Neural crest cell (in vitro differentiated cells): ENCODE measurements at places on chromosomes 5 and 9. TPM values are rescaled to one million over a fixed set of nuclear protein-coding genes. Genes with fewer than 3 reads are reported as not detected.

DNA sequence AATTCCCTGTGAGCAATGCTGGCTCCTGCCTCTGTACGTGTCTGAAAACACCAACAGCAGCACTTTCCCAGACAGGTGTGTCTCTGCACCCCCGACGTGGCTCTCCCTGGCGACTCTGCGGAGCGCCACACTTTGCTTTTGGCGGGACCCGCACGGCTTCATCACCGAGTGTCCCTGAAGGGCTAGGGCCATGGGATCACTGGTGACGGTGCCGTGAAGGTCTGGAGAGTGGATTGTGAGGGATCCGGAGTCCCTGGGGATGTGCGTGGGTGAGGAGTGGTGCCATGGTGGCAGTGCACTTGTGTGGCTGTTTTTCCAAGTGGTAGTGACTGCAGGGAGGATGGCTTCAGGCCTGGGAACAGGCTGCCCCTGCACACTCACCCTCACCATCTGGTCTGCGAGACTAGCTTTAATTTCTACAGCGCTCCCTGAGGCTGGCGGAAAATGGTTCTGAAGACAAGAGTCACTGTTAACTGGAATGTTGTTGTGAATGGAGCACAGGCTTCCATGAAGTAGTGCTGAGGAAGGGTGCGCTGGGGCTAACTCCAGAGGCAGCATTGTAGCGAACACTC is 3.2 kb downstream of the NKD2 start:
- peaks cover 26% of the 10 kb centered on the region for H3K4me1 ChIP-seq
- DNase-seq = no peak
- H3K27ac ChIP-seq = peak overlapping the region; percentile 43

GRCh38 chr5:101717721-101718120 is 578.4 kb downstream of the SLCO4C1 start:
- peaks cover 5% of the 10 kb centered on the region for H3K4me1 ChIP-seq
- no peaks in the 10 kb centered on the region for H3K36me3 ChIP-seq
- H3K27ac ChIP-seq = no peak overlapping the region
- H3K27me3 ChIP-seq = no peaks in the 10 kb centered on the region
- DNase-seq = no peak

GRCh38 chr9:129822898-129823541 is 916 bp downstream of the TOR1A start:
- DNase-seq = no peak
- H3K36me3 ChIP-seq = peaks cover 4% of the 10 kb centered on the region
- H3K27ac ChIP-seq = peak overlapping the region; percentile 57

DNA sequence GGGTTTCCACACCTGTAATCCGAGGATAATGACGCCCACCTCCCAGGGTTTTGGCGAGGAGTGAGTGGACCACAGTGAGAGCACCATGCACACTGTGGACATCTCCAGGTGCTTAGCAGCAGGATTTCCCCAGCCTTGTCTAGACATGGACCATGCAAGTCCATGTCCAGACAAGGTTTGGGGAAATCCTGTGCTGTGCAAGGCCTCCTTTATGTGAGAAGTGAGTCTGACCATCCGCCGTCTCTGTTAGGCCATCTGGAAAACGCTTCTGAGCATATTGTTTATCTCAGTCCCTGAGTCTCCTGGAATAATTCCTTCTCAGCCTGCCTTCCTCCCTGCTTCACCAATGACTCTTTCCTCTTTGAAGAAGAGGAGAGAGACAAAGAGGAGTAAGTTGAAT is 26.2 kb upstream of the TNFAIP8 start:
- no peaks in the 10 kb centered on the region for H3K27me3 ChIP-seq
- no peak overlapping the region for H3K27ac ChIP-seq
- no peak overlapping the region for H3K4me3 ChIP-seq
- no peak for DNase-seq
- H3K4me1 ChIP-seq = peaks cover 20% of the 10 kb centered on the region

DNA sequence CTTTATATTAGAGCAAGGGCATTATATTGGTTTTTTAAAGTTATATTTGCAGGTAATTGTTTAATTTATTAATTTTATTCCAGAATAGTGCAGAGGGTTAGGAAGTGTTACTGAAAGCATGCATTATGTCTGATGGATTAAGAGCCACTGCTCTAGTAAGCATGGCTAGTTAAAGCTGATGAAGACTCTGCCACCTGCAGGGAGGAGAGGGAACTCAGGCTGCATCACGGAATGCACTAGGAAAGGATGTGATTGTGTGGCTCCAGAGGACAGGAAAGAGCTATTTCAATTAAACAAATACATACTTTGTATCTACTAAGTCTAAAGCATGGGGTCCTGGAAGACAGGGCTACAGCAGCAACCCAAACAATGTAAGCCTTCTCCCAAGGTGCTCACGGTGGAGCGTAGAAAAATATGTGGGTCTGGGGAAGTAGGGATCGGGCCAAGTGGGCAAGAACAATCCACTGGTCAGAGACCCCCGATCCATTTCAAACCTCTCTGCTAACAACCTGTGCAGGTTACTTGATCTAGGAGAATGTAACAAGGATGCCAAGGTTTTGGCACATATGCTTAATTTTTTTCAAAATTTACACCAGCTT is 15.3 kb upstream of the GRXCR2 start:
- peak; percentile 26 for DNase-seq
- H3K4me1 ChIP-seq = peaks cover 4% of the 10 kb centered on the region
- no peak overlapping the region for H3K4me3 ChIP-seq
- peaks cover 8% of the 10 kb centered on the region for H3K36me3 ChIP-seq
- H3K27ac ChIP-seq = no peak overlapping the region

DNA sequence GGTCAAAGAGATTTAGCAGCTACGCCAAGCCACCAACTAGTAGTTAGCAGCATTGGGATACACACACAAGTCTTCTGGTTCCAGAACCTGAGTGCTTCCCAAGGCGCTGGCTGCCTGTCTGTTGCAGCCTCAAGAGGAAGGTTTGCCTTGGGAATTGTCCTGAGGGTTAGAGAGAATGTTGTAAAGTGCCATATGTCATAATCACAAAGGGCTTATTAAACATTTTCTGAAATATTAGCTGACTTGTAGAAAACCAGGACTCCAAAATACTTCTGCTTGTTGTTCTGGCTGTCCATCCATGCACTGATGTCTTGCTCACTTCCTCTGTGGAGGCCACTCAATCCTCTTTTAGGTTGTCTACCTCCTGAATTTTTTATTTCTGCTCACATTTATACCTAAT is 46.3 kb downstream of the SLC36A1 start:
- H3K27ac ChIP-seq = no peak overlapping the region
- H3K27me3 ChIP-seq = no peaks in the 10 kb centered on the region
- H3K4me1 ChIP-seq = peaks cover 21% of the 10 kb centered on the region

- H3K4me3 ChIP-seq = no peak overlapping the region
- H3K27ac ChIP-seq = no peak overlapping the region
- DNase-seq = no peak
- peaks cover 18% of the 10 kb centered on the region for H3K4me1 ChIP-seq
These were observed 71.0 kb downstream of the AMBP start for GRCh38 chr9:114006931-114007691.

DNA sequence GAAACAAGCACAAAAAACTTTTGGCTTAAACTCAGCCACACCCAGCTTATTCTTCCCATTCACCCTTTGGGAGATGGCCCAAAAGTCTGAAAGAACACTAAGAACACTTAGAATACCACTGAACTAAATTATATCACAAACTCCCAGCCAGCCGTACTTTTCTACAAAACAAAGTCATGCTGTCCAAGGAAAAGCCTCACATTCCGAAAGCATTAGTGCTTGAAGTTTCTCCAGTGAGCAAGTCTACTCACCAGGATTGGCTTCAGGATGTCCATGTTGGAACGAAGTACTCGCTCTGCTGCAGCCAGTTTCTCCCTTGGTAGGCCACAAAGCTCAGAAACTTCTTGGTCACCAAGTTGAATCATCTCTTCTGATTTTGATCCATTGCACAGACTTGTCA is 69.7 kb downstream of the ABCA1 start:
- H3K4me3 ChIP-seq = no peak overlapping the region
- peaks cover 3% of the 10 kb centered on the region for H3K4me1 ChIP-seq

DNA sequence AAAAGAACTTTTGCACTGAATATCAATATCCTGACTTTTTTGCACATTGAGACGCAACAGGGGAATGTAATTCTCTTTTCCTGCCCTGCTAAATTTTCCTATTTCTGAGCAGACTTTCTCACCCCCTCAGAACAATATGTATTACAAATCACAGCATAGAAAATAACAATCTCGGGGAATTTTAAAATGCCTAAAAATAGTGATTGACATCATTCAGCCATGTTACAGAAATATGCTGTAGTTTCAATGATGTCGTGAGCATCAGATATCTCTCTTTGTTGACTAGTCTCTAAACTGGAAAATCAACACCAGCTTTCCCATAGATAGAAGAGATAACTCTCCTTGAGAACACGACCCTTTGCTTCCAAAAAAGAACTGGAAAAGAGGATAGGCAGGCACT is 166.7 kb downstream of the ZDHHC21 start:
- H3K27me3 ChIP-seq = no peaks in the 10 kb centered on the region
- H3K4me3 ChIP-seq = no peak overlapping the region
- H3K36me3 ChIP-seq = no peaks in the 10 kb centered on the region
- no peak for DNase-seq

GRCh38 chr9:135039916-135040645 is 47.4 kb upstream of the OLFM1 start:
- no peak for DNase-seq
- no peak overlapping the region for H3K27ac ChIP-seq
- no peaks in the 10 kb centered on the region for H3K4me1 ChIP-seq
- no peaks in the 10 kb centered on the region for H3K36me3 ChIP-seq
- no peak overlapping the region for H3K4me3 ChIP-seq
- H3K27me3 ChIP-seq = peaks cover 4% of the 10 kb centered on the region

DNA sequence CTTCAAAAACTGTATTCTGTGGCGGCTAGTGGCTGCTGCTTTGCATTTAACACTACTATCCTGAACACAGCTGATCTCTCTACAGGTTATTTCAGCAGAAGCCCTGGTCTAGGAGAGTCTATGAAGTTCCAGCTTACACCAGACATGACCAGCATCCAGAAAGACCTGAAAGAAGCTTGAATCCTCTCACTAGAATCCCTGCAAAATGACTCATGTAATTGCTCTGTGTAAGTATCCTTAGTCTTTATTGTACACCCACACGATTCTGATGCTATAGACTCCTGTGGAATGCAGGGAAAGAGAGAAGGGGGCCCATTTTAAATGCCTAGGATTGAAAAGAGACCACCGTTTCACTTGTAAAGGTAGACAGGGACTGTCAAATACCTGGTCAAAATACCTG is 859 bp upstream of the GRIA1 start:
- H3K27me3 ChIP-seq = peaks cover 45% of the 10 kb centered on the region
- no peak for DNase-seq
- peak overlapping the region; percentile 45 for H3K27ac ChIP-seq
- H3K4me1 ChIP-seq = peaks cover 27% of the 10 kb centered on the region

DNA sequence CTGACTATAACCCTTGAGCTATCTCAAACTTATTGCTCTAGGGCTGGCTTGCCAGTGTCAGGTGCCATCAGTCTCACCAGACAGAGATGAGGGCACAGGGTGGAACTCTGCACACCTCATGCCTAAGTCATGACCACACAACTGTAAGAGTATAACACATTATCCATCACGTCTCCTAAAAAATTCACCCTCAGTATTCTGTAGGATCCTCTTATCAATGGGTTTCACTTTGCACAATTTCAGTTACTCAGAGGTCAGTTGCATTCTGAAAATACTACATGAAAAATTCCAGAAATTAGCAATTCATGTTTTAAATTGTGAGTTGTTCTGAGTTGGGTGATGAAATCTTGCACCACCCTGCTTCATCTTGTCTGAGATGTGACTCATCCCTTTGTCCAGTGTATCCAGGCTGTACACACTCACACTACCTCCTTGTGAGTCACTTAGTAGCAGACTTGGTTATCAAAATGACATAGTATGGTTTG is 690.9 kb upstream of the CDH18 start:
- no peaks in the 10 kb centered on the region for H3K27me3 ChIP-seq
- no peak for DNase-seq
- no peak overlapping the region for H3K27ac ChIP-seq
- no peaks in the 10 kb centered on the region for H3K36me3 ChIP-seq
- no peak overlapping the region for H3K4me3 ChIP-seq

GRCh38 chr5:76468635-76469425 is 65.7 kb downstream of the IQGAP2 start:
- H3K4me1 ChIP-seq = no peaks in the 10 kb centered on the region
- H3K27me3 ChIP-seq = no peaks in the 10 kb centered on the region
- no peak overlapping the region for H3K4me3 ChIP-seq
- no peak for DNase-seq
- H3K27ac ChIP-seq = no peak overlapping the region
- H3K36me3 ChIP-seq = peaks cover 6% of the 10 kb centered on the region

- peaks cover 11% of the 10 kb centered on the region for H3K36me3 ChIP-seq
- H3K27ac ChIP-seq = no peak overlapping the region
- H3K27me3 ChIP-seq = no peaks in the 10 kb centered on the region
- H3K4me3 ChIP-seq = no peak overlapping the region
- DNase-seq = no peak
These were observed 163.2 kb downstream of the LPAR1 start for GRCh38 chr9:110874963-110875674.

DNA sequence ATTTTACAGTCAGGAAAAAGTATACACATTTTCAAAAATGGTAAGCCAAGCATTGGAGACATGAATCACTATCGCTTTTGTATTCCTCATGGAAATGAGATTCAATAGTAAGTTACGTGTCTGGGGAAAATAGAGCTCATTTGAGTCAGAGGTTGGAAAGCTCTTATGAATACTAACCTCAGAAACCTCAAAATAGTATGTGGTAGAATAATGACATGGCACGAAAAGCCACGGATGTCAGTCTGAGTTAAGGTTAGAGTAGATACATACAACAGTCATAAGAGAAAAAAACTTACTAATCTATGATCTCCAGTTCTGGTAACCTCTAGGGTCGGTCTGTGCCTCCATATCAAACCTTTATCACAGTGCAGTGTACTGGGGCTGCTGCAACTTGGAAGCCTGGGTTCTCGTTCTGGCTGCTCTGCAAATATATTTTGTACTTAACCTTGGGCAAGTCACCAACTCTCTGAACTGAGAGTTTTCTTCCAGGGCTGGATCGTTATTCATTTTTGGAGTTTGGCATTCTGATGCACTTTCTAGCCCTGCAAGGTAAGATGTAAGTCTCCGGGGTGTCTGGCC is 31.8 kb downstream of the MAP1B start:
- H3K27ac ChIP-seq = no peak overlapping the region
- no peaks in the 10 kb centered on the region for H3K27me3 ChIP-seq
- H3K4me3 ChIP-seq = no peak overlapping the region

The COL27A1 gene
- total RNA-seq = 15.3 and 20.3 TPM in 2 replicates

The GRIA1 gene
- total RNA-seq = 1.2 and 1.6 TPM in 2 replicates

The PCDHGB1 gene
- 2.8 and 3.0 TPM in 2 replicates for total RNA-seq

The PCDHA1 gene
- total RNA-seq = 0.07 TPM in 1 of 2 replicates, not detected in the other

The SLC6A19 gene
- not detected in 2 replicates for total RNA-seq

The NTRK2 gene
- 20.1 and 20.6 TPM in 2 replicates for total RNA-seq

The CERCAM gene
- 49.7 and 56.4 TPM in 2 replicates for total RNA-seq

The IPO11 gene
- total RNA-seq = 48.2 and 52.9 TPM in 2 replicates

The SNAPC4 gene
- total RNA-seq = 18.2 and 19.0 TPM in 2 replicates

The IFNA16 gene
- not detected in 2 replicates for total RNA-seq

The F2RL1 gene
- 0.20 and 0.30 TPM in 2 replicates for total RNA-seq
